ENCODE measurements at places on chromosomes 1 and 21.
A peak's percentile ranks its signal among the peaks of the same experiment; 100 is the strongest.

DNA sequence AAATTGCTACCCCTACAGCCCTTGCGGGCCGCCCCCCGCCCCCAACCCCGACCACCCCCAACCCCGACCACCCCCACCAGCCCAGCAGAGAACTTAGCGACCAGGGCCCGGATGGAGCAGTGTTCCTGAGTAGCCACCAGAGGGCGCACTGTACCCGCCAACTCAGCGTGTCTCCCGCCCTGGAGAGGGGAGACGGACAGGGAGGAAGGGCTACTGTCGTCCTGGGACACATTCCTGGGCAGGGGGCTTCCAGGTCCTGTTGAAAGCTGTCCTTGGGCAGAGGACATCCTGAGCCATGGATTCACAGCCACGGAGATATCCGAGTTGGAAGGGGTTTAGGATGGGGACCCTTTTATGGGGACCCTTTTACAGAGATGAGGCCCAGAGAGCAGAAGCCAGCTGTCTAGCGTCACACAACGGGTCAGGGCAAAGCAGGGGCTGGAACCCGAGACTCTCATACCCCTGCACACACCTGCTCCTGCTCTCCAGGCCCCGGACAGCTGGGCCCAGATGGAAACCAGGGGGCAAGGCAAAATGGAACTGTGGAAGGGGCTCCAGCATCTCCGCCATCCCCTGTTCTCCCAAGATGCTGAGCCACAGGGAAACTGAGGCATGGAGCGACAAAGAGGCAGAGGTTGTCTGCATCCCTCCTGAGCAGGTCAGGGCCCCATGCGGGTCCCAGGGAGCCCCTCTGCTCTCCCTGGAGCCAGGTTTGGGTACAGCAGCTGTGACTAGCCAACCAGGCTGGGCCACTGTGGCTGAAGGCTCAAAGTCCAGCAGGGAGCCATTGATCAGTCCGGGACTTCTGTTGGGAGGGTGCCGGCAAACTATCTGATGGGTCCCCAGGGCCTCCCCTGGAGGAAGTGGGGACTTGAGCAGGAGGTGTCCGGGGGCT, 25.0 kb upstream of the LAPTM5 start:
- peak; percentile 87 for DNase-seq

- no peak for DNase-seq
Observed at GRCh38 chr1:11473491-11474034, 5.4 kb upstream of the DISP3 start.

- no peak for DNase-seq
Observed at GRCh38 chr1:54967372-54967771, 13.1 kb upstream of the TMEM61 start.

GRCh38 chr1:116574581-116575291, 3.9 kb upstream of the CD58 start:
- peak; percentile 74 for DNase-seq

DNA sequence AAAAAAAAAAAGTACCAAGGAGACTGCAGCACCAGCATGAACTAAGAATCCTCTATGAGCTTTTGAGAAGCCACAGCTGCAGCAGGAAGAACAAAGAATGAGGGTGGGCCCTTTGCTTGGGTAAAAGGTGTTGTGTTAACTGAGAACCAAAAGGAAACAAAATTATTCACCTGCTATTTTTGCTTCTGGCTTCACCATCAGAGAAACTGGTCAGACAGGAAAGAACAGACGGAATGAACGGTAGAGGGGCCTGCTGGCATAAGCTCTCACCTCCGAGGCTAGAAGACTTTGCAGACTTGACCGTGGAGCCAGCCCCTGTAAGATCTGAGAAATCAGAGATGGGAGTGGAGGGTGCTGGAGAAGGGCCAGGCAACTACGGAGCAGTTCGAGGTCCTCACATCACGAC, 27.6 kb downstream of the IL10RB start:
- DNase-seq, result no peak

- no peak for DNase-seq
Observed at GRCh38 chr1:64440183-64440826, 29.6 kb upstream of the CACHD1 start.

GRCh38 chr1:37073854-37074379, 39.6 kb upstream of the GRIK3 start:
- DNase-seq, result no peak

DNA sequence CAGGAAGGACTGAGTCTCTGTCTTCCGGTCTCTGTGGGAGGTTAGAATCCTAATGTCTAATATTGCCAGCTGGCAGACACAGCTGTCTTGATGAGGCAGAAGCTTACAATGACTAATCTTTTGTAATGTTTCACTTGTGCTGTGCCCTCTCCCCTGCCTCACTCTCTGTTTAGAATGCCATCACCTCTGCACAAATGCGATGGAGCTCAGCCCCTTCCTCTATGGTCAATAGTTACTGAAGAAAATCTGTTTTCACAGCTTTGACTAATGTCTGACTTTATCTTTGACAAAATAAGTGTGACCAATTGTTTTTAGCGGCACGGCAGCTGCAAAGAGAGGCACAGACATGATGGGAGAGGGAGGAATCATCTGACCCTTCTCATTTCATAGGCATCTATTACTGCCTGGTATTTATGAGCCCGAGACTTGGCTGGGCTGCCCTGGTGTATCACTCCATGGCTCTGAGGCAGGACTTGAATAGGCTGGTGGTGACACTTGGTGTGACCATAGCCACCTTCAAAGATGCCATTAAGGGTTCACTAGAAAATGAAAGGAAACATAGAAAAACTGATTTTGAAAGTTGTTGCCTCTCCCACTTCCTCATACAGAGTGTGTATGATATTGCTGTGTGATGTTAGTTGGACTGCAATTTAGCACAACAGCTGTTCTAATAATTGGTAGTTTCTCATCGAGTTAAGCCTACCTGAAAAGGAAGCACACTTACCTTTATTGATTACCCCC, 163.2 kb upstream of the NBPF11 start:
- no peak for DNase-seq

DNA sequence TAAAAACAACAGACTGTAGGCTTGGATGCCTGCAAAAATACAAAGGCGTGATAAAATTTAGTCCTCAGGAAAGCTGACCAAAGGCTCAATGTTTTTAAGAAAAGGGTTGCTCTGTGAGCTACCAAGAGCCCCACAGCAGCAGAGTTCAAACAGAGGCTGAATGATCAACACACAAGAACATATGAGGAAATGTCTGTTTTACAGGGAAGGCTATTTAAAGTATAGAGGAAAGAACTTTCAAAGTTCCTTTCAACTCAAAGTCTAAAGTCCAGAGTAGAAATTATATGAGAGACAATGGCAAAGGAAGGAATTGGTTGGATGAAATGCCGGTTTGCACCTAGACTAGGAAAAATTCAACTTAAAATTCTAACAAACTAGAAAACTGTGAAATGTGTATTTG, 8.6 kb downstream of the CLSTN1 start:
- DNase-seq, result no peak

GRCh38 chr1:174818014-174818616, 181.6 kb upstream of the CACYBP start:
- DNase-seq, result no peak

- no peak for DNase-seq
Observed at GRCh38 chr21:42093186-42093585, 22.1 kb downstream of the UMODL1 start.

DNA sequence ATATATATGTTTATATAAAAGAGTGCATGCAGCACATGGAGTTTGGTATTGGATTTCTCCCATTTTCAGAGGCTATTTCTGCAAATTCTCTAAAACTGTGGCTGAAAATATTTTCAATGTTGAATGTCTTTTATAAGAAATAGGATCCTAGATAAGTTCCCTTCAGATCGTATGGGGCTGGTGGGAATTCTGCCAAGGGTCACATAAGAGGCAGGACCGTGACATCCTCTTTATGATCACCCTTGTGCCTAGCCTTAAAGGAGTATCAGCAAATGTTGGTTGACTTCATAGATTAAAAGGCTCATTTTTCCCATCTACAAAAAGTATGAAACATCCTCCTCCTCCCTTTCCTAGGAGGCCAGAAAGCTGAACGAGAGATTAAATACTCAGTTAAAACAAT, 1.3 kb upstream of the IFNAR2 start:
- DNase-seq, result no peak

- DNase-seq, result no peak
Observed at GRCh38 chr21:37620401-37620800, 253.8 kb downstream of the DYRK1A start.

DNA sequence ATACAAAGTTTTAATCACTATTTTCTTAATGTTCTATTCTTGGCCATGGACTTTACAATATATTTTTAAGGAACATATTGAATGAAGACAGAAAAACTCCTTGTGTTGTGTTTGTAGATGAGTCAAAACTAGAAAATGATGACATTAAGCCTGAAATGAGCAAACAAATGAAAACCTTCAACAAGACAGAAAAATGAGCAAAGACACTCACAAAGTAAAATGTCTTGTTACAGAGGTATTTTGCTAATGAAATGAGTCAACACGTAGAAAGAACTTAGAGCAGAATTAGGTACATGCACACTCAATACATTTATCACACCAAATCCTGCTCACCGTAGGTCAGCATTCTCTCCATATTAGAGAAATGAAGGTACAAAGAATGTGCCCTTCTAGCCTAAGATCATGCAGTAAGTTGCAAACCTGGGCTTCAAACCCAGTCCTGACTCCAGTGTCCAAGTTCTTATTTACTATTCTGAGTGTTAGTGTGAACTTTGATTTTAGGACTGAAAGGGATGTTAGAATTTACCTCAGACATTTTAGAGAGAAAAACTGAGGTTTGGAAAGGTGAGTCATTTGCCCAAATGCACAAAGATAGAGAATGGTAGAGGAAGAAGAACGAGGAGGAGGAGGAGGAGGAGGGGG, 133.9 kb upstream of the SGIP1 start:
- no peak for DNase-seq

GRCh38 chr1:221724931-221725605, 16.8 kb downstream of the DUSP10 start:
- peak; percentile 48 for DNase-seq

- no peak for DNase-seq
Observed at GRCh38 chr1:82179131-82179530, 378.4 kb downstream of the ADGRL2 start.

DNA sequence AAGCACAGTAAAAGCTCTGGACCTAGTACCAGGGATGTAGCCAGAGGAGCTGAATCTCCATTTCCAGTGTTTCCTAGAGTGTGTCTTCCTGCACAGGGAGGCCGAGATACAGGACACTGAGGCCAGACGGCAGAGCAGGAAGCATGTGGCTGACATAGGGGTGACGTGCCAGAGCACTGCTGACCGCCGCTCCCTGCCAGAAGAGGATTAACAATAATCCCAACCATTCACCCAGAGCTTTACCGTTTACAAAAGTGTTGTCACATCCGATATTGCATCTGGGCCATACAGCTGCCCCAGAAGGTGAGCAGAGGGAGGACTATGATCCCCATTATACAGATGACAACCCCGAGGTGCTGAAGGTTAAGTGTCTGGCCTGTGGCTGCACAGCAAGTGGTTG, 5.8 kb upstream of the CLDN19 start:
- DNase-seq, result no peak

- DNase-seq, result no peak
Observed at GRCh38 chr1:14659913-14660312, 61.4 kb downstream of the KAZN start.

All from stimulated activated effector memory CD8-positive, alpha-beta T cell treated with anti-CD3 and anti-CD28 coated beads, Interleukin-12 subunit alpha, Interleukin-12 subunit beta, amount 100 ng/mL, for 72 hours (primary cell).